ENCODE measurements at places on chromosomes 6 and 20.
A peak's percentile ranks its signal among the peaks of the same experiment; 100 is the strongest.

GRCh38 chr20:17680836-17681725, 961 bp downstream of the RRBP1 start:
- DNase-seq: peak; percentile 52

GRCh38 chr20:58162986-58163385, 65.5 kb downstream of the ANKRD60 start:
- no peak for DNase-seq

DNA sequence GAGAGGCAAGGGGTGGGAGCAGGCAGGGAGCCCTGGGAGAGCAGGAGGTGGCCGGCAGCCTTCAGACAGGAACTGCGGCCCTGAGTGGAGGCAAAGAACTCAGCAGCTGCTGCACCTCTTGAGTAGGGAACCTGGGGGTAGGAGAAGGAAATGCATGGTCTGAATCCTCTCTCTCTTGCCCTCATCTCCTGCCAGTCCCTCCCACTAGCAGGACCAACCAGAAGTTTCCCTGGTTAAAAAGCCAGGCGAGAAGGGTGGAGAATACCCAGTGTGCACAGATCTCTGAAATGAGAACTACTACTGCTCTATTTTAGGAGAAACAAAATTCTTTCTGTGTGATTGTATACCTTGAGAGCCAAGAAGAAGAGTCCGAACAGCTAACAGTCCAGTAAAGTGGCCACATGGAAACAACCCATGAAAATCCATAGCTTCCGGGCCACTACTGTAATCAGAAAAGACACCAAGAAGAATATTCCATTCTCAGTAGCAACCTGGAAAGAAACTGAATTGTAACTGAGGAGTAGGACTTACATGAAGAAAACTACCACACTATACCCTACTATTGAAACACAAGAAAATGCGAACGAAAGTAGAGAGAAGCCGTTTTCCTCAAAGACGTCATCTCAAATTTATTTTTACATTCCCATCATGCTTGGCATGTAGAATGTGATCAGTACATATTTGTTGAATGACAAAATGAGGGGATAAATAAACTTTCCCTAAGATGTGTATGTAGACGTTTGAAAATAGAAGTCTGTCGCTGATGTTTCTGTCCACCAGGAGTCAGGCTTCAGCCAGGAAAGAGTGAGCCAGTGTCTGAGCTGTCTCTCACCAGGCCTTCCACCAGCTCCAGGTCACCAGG, 25.6 kb downstream of the WRNIP1 start:
- DNase-seq: peak; percentile 47

DNA sequence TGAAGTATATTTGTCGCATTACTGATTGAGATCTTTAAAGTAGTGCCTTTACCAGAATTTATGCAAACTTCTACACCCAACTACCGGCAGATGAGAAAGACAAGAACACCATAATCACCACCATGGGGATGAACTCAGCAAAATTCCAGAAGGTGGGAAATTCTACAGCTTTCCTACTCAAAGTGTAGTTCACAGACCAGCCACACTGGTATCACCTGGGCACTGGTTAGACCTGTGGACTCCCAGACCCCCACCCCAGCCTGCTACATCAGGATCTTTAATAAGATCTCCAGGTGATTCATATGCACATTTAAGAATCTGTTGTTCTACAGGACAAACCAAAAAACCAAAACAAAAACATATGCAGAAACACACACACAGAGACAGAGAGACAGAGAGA, 67.9 kb downstream of the POPDC3 start:
- no peak for DNase-seq

GRCh38 chr20:57198132-57199072, 68.0 kb downstream of the BMP7 start:
- DNase-seq: no peak
